ENCODE measurements at places on chromosomes 6 and 20. TPM values are rescaled to one million over a fixed set of nuclear protein-coding genes. Genes with fewer than 3 reads are reported as not detected.

- no peak for DNase-seq
These were observed 277.2 kb downstream of the FRK start for GRCh38 chr6:115783402-115784061.

GRCh38 chr6:133503336-133503729, 262.2 kb downstream of the EYA4 start:
- no peak for DNase-seq

GRCh38 chr20:55273149-55273548, 732.2 kb downstream of the CBLN4 start:
- no peak for DNase-seq

TMEM217 gene
- total RNA-seq = 4.2 TPM

BMP7 gene
- total RNA-seq = not detected

ZBTB12 gene
- 6.1 TPM for total RNA-seq
